ENCODE measurements at places on chromosomes 2 and 18.

DNA sequence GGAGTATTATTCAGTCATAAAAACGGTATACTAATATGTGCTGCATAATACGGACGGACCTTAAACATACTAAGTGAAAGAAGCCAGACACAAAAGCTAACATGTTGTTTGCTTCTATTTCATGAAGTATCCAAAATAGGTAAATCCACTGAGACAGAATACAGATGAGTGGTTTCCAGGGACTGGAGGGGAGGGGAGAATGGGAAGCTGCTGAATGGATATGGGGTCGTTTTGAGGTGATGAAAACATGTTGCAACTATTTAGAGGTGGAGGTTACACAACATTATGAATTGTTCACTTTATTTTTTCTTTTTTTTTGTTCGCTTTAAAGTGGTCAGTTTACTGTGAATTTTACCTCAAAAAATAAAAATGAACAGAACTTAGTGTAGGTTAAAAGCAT is 52.9 kb downstream of the RAB10 start:
- no peak for DNase-seq

DNA sequence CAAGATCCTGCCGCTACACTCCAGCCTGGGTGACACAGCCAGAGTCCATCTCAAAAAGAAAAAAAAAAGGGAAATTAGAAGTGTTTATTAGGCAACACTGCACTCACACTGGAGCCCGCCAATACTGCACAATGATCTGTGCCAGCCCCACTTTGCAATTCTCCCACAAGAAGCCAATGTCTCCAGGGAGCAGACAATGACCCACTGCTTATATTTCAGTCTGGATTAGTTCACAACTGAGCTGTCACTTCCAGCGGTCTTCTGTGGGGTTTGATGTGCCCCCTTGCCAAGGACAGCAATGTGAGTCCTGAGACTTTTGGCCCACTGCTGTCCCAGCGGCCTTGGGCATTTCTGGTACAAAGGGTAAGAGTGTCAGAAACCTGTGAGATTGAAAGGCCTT is 85.6 kb upstream of the PPM1B start:
- no peak for DNase-seq

DNA sequence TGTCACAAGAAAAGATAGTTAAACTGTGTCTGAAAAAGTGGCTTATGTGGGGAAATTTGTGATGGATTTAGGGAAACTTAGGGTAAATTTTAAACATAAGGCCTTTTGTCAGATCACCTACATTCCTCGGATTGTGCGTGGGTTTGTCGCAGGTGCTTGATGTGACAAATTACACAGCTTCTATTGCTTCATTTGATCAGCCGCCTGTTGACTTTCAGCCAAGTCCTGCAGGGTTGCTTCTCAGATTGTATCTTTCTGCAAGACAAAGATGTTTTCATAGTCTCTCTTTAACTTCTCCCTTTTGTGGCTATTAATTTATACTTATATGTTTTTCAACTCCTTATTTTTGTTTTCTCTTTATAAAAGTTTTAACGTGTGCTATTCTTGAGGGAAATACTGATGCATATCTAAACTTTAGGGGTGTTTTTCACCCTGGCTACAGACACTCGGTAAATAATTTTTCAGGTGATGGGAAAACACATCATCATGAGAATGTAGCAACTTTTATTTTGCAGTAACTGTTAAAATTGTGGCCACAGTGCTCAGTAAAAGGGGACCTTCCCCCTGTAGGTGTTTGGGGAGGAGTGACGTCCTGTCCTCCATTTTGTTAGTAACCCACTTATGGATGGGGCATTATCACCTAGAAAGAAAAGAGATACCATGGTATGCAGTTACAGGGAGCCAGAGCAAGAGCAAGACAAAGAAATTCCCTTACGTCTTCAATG is 31.4 kb downstream of the GALM start:
- no peak for DNase-seq

DNA sequence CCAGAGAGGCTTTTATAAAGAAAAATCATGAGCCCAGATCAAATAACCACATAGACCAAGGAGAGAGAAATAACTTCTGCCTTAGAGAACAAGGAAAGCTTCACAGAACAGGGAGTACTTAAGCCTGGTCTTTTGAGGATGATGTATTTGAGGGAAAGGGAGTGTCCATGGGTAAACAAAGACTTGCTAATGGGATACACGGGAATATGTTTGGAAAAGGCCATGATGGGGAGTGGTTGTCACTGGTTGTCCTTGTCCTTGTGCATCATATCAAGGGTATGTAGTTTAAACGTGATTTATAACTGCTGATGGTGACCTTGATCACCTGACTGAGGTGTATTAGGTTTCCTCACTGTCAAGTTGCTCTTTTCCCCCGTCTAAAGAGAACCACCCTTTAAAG is 169.9 kb downstream of the FAM210A start:
- no peak for DNase-seq

DNA sequence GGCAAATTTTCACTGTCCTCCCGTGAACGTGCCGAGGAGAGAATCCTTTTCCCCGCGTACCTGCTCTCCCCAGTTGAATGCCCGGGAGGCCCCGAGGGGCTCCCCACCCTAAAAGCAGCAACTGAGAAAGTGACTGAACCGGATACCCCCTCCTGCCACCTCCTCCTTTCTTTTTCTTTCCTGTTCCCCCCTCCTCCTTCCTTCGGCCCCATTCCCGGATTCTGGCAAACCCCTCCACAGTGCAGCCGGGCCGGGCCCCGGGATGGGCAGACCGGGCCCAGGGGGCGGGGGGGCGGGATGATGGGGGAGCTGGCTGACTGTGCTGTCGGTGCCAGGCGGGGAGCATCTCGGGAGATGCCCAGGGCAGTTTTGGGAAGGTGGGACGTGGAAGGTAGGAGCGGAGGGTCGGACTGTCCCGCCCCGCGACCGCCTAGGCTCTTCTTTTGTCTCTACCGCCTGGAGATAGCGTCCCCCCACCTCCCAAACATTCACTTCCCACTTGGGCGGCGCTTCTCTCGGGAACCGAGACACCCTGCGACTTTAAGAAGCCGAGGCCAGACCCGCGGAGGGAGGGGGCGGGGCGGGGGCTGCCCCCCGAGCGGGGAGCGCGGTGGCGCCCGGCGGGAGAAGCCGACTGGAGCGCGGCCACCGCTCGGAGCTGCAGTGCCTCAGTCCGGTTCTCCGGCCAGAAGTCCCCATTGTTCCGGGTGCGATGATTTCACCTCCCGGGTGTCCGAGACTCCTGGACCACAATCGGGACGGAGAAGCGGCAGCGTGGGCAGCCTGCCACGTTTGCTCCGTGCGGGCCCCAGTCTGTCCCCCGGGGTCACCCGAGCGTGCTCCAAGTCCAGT is 8.2 kb downstream of the DLX2 start:
- no peak for DNase-seq

- no peak for DNase-seq
Observed at GRCh38 chr18:44502790-44503189, 177.9 kb upstream of the SETBP1 start.

GRCh38 chr2:190970160-190970559 is 43.8 kb downstream of the STAT1 start:
- DNase-seq = no peak

DNA sequence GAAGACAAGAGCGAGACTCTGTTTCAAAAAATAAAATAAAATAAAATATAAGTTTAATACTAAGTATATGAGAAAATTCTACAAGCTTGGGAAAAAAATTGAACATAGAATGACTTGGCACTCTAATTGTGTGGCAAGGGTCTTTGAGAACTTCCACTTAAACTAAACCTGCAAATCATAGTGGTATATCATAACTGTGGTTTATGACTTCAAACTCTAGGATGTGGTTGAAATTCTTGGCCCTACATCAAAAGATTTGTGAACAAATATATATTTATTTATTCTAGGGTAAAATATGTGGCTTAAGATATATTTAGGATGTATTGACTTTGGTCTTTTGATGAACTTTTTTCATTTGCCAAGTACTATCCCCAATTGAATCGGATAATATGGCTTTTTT is 3.1 kb upstream of the FAM171B start:
- DNase-seq = peak; percentile 20

- DNase-seq = no peak
Observed at GRCh38 chr2:9288681-9289338, 82.2 kb downstream of the ASAP2 start.

Measured in non-pigmented ciliary epithelial cell (primary cell).